ENCODE measurements at places on chromosomes 12 and 14. TPM values are rescaled to one million over a fixed set of nuclear protein-coding genes. Genes with fewer than 3 reads are reported as not detected.

The RNASE1 gene
- 1,326 TPM for total RNA-seq

The CSRNP2 gene
- 25.2 TPM for total RNA-seq

The SOX5 gene
- total RNA-seq, result 12.2 TPM

The HOXC13 gene
- not detected for total RNA-seq

The LALBA gene
- total RNA-seq, result not detected

- DNase-seq, result no peak
- no peaks in the 10 kb centered on the region for H3K27me3 ChIP-seq
- no peaks in the 10 kb centered on the region for H3K36me3 ChIP-seq
- H3K4me1 ChIP-seq, result no peaks in the 10 kb centered on the region
Observed at GRCh38 chr12:89117448-89118034, 234.8 kb downstream of the DUSP6 start.

GRCh38 chr12:87047691-87048090, 791.5 kb upstream of the MGAT4C start:
- no peak overlapping the region for H3K4me3 ChIP-seq
- H3K36me3 ChIP-seq, result no peaks in the 10 kb centered on the region
- H3K4me1 ChIP-seq, result no peaks in the 10 kb centered on the region
- H3K27me3 ChIP-seq, result no peaks in the 10 kb centered on the region
- no peak overlapping the region for H3K27ac ChIP-seq
- DNase-seq, result no peak

GRCh38 chr12:26128168-26128567, 3.3 kb upstream of the BHLHE41 start:
- H3K36me3 ChIP-seq, result no peaks in the 10 kb centered on the region
- peaks cover 31% of the 10 kb centered on the region for H3K27me3 ChIP-seq
- no peak overlapping the region for H3K4me3 ChIP-seq
- DNase-seq, result no peak
- peaks cover 42% of the 10 kb centered on the region for H3K4me1 ChIP-seq

DNA sequence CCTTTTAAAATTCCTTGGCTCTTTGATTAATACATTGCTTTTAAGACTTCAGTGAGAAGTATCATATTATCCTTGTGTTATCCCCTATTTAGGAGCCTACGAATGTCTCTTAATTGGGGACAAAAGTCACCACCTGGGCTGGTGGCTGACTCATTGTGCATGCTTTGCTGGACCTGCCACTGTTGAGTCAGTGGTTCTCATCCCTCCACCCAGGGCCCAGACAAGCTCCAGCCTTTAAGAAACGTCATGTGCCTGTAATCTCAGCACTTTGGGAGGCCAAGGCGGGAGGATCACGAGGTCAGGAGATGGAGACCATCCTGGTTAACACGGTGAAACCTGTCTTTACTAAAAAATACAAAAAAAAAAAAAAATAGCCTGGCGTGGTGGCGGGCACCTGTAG, 57.9 kb downstream of the OTX2 start:
- H3K4me1 ChIP-seq, result no peaks in the 10 kb centered on the region
- H3K36me3 ChIP-seq, result no peaks in the 10 kb centered on the region
- no peak overlapping the region for H3K27ac ChIP-seq
- DNase-seq, result no peak
- peaks cover 9% of the 10 kb centered on the region for H3K27me3 ChIP-seq
- H3K4me3 ChIP-seq, result no peak overlapping the region

DNA sequence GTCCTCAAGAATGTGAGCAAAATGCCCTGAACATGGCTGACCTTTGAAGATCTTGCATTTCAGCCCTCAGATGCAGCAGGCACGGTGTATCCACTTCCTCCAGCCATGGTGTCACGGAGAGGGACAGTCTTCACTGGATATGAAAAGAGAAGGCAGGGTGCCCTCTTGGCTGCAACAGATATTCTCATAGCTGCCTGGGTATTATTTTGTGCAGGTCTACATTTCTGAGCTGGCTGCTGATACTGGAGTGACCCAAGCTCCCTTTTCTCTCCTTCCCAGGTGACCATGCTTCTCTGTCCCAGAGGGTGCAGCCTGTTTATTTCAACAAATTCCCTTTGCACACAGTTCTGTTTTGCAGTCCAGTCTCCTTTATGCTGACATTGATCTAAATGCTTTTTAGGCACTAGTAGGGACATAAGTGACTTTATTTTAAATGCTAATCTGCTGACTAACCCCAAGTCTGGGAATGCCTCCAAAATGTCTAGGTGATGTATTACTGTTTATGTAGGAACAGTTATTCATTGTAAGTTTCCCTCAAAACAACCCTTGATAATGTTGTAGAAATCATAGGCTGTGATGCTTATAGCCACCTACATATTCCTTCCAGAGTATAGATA, 17.4 kb upstream of the PYGL start:
- H3K36me3 ChIP-seq, result no peaks in the 10 kb centered on the region
- H3K4me3 ChIP-seq, result no peak overlapping the region
- peak overlapping the region; percentile 36 for H3K27ac ChIP-seq

- H3K4me3 ChIP-seq, result no peak overlapping the region
- H3K27ac ChIP-seq, result no peak overlapping the region
- H3K27me3 ChIP-seq, result no peaks in the 10 kb centered on the region
- no peaks in the 10 kb centered on the region for H3K4me1 ChIP-seq
Observed at GRCh38 chr14:26773906-26774593, 176.2 kb upstream of the NOVA1 start.

- H3K27me3 ChIP-seq, result no peaks in the 10 kb centered on the region
- no peak overlapping the region for H3K27ac ChIP-seq
- peaks cover 20% of the 10 kb centered on the region for H3K4me1 ChIP-seq
- H3K36me3 ChIP-seq, result no peaks in the 10 kb centered on the region
Observed at GRCh38 chr14:81309511-81309910, 88.8 kb upstream of the GTF2A1 start.

All from left lung (tissue), 14 donors.